ENCODE measurements at places on chromosomes 4 and X. TPM values are rescaled to one million over a fixed set of nuclear protein-coding genes. Genes with fewer than 3 reads are reported as not detected.

Gene CRMP1
- total RNA-seq = under 0.01 TPM

Gene PDGFC
- 151 TPM for total RNA-seq

Gene CFAP47
- total RNA-seq = not detected

Gene UGT2A3
- total RNA-seq = not detected

Gene NUDT6
- total RNA-seq = 2.2 TPM
